ENCODE measurements at places on chromosomes 3 and 15.
A peak's percentile ranks its signal among the peaks of the same experiment; 100 is the strongest.

- no peak for DNase-seq
Measured at GRCh38 chr15:62365795-62366442, 200.8 kb upstream of the C2CD4B start.

DNA sequence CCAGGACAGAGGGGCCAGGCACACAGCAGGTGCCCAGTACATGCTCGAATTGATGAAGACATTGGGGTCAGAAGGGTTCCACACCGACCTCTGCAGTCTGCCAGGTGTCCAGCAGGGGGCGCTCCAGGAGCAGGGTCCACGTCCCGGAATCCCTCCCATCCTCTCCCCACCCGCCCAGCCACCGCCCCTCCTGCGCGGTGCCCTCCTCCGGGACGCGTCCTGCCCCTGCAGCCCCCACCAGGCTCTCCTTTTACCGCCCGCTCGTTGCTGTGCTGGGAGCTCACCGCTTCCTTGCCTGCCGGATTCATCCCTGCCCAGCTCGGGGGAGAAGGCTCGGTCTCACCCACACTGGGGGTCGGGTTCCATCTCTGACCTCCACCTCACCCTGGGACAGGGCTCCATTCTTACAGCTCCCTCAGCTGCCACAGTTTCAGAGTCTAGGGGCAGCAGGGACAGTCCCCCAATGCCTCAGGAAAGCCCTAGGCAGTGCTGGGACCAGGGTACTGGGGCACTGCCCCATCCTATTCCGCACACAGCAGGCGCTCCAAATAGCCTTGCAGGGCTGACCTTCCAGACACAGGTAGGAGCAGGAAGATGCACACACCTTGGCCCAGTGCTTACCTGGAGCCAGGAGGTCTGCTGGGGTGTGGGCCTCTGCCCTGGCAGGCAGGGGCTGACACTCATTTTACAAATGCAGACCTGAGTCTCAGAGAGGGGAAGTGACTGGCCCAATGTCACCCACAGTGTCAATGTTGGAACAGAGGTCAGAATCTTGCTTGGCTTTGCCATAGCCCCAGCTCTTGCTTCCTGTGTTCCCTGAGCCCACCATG lies 31.0 kb downstream of the GRIP2 start:
- peak; percentile 38 for DNase-seq

DNA sequence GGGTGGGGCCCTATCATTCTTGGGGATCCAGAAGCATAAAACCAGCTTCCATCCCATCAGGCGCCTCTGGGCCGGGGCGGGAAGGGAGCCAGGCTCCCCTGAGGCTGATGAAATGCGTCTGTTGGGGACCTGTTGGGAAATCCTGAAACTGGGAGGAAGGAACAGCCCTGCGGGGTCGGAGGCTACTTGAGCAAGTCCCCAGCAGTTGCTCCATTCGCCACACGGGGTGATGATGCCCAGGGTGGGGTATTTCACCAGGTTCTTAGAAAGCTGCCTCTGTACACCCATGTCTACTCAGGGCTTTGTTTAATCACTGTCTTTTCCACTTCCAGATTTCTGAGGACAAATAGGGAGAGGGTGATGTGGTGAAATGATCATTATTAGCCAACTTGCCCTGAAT lies 25.4 kb upstream of the TSEN2 start:
- no peak for DNase-seq

GRCh38 chr3:5133239-5134018 lies 11.3 kb downstream of the ARL8B start:
- no peak for DNase-seq

DNA sequence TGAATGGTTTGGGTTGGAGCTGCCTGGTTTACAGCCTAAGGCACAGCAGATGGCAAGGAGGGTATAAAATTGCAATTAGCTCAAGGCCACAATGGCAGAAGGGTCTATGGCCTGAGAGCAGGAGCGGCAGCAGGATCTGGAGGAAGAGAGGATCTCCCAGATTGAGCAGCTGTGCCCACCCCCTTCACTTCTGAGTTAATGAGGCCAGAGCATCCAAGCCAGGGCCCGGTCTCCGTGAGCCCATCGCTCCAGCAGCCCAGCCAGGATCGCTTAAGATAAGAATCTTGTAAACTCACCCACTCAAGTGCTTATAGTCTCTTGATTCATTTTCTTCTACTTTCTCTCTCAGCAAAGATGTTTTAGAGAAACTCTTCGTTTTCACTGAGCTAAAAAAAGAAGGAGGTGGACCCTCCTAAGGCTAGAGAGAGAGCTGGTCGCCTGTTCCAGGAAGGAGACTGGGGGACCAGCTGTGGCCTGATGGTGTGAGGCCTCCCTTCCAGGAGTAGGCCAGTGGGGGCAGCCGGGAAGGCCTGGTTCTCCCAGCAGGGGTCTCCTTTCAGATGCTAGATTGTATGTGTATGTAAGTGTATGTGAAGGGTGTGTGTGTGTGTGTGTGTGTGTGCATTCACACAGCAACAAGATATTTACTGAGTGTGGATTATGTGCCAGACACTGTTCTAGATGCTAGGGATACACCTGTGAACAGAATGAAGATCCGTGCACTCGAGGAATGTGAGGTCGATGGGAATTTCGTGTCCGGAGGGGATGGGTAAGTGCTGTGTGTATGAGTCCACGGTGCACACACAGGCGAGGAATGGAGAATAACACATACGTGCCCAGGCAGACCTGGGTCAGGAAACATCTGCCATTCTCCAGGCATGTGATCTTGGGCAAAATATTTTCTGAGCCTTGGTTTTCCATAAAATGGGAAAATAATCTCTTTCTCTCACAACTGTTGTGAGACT lies 18.6 kb downstream of the MAGEF1 start:
- DNase-seq, result peak; percentile 71

DNA sequence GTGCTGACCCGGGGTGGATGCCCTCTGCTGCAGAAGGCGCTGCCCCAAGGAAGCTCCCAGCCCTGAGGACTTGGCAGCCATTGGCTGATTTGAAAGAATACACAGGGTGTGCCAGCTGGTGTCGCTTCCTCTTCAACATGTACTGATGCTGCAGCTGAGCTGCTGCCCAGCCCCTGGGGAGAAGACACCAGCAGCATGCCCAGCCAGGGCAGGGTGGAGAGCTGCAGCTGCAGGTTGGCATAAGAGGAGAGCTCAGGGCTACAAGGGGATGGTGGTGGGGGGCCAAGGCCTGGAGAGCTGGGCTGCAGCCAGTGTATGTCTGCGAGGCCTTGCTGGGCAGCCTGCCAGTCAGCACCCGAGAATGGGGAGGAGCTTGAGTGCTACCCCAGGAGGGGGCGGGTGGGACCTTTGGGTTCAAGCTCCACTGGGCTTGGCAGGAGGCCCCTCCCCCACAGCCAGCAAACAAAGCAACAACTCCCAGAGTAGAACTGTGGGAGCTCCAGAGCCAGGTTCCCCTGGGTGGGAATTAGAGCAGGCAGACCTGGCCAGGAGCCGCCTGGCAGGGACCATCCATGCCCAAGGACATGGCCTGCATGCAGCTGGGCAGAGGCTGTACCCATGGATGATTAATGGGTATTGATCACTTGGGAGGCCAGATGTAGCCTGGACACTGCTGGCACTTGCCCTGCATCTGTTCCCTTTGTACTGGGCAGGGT lies 9.2 kb upstream of the SEMA4B start:
- DNase-seq, result peak; percentile 61

- DNase-seq, result no peak
Measured at GRCh38 chr3:14274999-14275961, 96.7 kb downstream of the LSM3 start.

DNA sequence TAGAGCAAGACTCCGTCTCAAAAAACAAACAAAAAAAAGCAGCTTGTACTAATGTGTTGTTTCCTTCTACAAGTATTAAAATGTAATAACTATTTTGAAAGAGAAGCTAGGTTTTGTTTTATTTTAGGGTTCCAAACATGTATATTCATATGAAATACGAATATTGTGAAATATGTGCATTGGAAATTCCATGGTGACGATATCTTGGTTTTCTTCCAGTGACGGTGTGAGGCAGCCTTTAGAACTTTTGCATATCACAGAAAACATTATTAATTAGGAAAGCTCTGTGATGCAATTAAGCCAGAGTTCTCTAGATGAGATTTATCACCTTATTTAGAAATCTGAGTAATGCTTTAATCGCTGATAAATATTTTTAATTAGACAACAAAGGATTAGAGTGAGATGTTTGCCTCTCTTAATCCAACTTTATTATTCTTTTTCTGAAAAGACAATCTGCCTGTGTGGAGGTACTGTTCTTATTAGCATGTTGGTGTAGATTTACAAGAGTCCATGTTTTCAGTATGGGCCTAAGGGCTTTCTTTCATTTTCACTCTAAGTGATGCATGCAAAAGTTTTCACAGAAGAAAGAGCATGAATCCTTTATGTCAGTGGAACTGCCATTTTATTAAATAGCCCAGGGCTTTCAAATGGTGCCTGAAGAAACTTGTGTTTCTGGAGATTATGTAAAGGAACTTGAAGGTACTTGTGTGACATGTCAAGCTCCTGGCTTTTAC lies 37.7 kb upstream of the SAMMSON start:
- DNase-seq, result no peak

DNA sequence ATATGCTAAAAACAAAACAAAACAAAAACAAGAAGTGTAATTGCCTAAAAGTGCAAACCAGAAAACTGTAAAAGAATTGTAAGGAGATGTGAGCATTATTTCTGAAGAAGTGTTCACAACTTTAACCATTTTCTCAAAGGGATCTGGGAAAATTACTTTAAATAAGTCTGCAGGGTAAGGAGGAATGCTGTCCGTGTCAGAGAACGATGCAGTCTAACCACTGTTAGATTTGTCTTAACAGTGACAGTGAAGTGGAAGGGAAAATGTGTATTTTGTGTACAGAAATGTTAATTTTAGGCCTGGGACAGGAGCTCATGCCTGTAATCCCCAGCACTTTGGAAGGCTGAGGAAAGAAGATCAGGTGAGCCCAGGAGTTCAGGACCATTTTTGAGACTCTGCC lies 95.7 kb downstream of the DLG1 start:
- no peak for DNase-seq

GRCh38 chr3:176513604-176514003 lies 683.7 kb downstream of the TBL1XR1 start:
- DNase-seq, result no peak

GRCh38 chr3:138901567-138901966 lies 45.4 kb downstream of the FOXL2 start:
- no peak for DNase-seq

GRCh38 chr3:32998631-32999451 lies 47.4 kb downstream of the CCR4 start:
- no peak for DNase-seq

GRCh38 chr15:26731965-26732364 lies 40.9 kb downstream of the GABRB3 start:
- no peak for DNase-seq

DNA sequence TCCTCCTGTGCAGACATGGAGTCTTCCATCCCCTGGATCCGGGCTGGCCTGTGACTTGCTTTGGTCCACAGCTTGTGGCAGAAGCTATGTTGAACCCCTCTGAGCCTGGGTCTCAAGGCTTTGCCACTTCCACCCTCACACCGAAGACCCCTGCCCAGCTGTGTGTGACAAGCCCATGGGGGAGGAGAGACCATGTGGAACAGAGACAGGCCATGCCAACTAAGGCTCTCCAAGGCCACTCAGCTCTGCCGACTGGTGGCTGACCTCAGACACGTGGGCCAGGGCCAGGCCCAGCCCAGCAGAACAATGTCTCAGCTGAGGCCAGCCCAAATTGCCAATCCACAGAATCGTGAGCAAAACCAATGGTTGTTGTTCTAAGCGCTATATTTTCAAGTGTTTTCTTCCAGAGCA lies 16.4 kb upstream of the CFAP100 start:
- DNase-seq, result no peak

- no peak for DNase-seq
Measured at GRCh38 chr3:82194870-82195269, 433.4 kb upstream of the GBE1 start.

GRCh38 chr3:24023197-24023596 lies 78.1 kb downstream of the NR1D2 start:
- no peak for DNase-seq

DNA sequence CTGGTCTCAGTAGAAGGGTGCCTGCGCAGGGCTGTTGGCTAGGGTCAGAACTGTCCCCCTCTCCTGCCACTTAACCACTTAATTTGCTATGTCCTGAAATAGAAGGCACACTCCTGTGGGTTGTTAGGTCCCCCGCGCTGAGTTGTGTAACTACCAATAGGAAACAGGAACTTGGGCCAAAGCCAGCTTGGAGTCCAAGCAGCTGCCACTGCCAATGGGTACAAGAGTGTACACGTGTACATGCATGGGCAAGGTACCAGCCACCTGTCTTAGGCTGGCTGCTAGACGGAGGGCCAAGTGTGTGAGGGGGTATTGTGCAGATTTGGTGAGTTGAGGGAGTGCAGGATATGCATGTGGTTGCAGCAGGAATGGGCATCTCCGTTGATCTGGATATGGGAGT lies 29.7 kb upstream of the POLG start:
- DNase-seq, result no peak

GRCh38 chr3:59046839-59047238 lies 3.0 kb downstream of the CFAP20DC start:
- no peak for DNase-seq

DNA sequence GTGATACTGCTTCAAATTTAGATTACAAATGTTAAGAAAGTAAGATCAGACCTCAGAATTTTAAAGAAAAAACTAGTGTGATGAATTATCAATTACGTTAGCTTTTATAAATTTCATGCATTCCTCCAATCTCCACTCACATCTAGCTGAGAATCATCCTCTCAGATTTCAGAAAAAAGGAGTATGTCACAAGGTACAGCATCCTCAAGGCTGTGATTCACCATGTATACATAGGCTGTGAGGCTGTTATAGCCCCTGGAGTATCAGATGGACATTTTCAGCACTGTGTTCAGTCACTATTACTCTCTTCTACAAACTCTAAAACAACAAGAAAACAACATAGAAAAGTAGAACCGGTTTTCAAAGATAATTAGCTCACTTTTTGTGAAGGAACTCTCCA lies 214.4 kb downstream of the PCCB start:
- DNase-seq, result no peak

All from umbilical cord (tissue), 2 donors.